Keratinocyte (primary cell): ENCODE measurements at places on chromosomes 5 and 9.

- no peak for DNase-seq
Measured at GRCh38 chr5:81519217-81519905, 125.4 kb upstream of the ACOT12 start.

DNA sequence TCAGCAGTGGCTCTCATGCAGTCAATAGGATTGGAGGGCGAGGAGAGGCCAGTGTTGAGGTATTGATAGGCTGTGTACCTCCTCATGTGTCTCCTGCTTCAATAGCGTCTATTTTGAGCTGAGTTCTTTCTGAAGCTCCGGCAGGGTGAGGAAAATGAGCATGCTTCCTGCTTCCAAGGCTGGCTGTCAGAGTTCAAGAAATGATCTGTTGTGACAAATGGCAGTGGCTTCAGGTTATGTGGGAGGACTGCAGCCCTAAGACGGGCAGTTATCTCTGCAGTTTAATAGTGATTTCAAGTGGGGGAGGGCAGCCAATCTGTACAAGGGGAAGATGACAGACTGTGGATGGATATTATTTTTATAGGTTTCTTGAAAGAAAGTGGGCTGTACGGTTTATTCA lies 54.0 kb upstream of the CXCL14 start:
- no peak for DNase-seq

DNA sequence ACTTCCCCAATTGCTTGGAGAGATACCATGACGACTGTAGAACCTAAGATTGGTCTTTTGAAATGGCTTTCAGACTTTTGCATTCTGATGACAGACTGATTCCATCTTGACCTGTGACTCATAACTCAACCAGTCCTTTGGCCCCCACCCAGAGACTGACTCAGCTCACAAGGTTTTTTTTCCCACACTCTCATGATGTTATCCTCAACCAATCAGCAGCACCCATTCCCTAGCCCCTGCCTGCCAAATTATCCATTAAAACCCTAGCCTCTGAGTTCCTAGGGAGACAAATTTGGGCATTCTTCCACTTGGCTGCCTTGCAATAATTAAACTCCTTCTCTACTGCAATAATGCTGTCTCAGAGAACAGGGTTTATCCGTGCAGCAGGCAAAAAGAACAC lies 1263.3 kb upstream of the CDH9 start:
- DNase-seq, result no peak

- DNase-seq, result no peak
Measured at GRCh38 chr5:138784590-138784989, 31.4 kb downstream of the CTNNA1 start.

DNA sequence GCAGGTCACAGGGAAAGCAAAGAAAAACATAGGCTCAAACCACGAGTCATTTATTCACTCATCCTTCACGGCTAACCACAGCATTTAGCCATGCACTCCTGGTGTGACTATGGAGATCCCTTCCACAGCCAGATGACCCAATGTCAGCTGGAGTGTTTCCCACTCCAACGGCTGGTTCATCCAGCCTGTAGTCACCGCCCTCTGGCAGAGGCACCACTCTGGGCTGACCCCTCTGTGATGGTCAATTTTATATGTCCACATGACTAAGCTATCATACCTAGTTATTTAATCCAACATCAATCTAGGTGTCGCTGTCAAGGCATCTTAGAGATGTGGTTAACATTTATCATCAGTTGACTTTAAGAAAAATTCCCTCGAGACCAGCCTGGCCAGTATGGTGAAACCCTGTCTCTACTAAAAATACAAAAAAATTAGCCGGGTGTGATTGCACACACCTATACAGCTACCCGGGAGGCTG lies 9.5 kb upstream of the PHF19 start:
- DNase-seq, result no peak

GRCh38 chr9:87119328-87119881 lies 172.1 kb upstream of the GAS1 start:
- no peak for DNase-seq

DNA sequence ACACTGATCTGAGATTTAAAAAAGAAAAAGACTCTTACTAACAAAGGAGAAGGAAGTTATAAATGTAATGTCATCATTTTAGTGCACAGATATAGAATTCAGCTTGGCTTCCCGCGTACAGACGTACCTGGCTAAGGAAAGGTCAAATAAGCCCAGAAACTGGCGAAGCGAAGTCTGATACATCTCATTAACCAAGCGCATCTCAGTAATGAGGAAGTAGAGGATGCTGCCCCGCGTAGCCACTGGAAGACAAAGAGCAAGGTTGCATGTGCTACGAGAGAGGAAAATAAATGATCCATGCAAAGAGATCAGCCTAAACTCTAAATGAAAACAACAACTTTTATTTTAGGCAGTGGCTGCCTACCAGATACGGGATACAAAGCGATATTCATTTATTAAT lies 208.8 kb downstream of the DNAH5 start:
- no peak for DNase-seq

GRCh38 chr9:133474215-133474614 lies 4.7 kb downstream of the SLC2A6 start:
- DNase-seq, result no peak

DNA sequence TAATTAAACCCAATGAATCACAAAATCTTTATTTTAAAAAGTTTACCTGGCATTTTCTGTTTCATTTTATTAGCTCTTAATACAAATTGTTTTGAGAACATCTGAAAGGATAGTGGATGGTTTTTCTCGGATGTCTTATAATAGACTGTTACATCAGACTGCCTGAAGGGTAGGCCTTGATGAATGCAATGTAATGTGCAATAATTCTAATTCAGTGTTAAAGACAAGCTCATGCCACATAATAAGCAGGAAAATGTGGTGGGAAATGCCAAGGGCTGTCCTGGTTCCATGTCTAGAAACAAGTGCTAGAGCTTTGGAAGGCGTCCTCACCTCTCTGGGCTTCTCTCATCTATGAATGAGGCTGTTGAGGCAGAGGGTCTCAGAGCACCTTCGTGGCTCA lies 148.1 kb downstream of the DEPDC1B start:
- DNase-seq, result no peak

DNA sequence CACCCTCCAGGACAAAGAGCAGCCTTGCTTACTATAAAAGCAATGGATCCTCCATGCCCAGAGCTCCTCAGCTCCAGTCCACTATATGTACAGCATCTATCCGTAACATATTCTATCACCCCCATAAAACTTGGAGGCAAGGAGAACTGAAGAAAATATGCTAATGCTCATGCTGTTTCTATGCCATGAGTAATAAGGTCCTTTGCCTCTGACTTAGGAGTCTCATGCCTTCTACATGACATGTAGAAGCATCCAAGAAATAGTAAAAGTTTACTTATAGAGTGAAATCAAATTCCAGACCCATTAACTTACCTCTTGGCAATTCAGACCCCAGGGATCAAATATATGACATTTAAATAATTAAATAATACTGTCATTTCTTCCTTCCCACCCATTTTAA lies 33.7 kb downstream of the SSBP2 start:
- DNase-seq, result no peak

GRCh38 chr9:126877418-126877817 lies 17.0 kb downstream of the ZBTB34 start:
- no peak for DNase-seq

- no peak for DNase-seq
Measured at GRCh38 chr5:108639366-108639765, 108.3 kb upstream of the FER start.

GRCh38 chr5:79816014-79816413 lies 126.4 kb downstream of the CMYA5 start:
- DNase-seq, result no peak

DNA sequence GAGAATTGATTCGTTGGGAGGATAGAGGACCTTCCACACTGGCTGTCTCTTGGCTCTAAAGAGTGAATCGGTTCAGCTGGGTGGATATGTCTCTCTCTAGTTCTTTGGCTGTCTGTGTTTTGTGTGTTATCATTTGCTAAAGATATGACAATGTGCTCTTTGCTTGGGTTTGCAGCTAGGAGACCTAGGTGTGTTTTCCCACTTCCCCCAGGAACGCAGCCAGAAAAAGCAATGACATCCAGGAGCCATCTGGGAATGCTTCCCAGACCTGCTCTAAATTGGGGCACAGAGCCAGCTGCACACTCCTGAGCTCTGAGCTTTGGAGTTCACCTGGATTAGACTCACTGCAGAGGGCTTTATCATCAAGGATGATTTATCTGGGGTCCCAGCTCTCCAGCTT lies 12.8 kb upstream of the PDZD2 start:
- DNase-seq, result no peak

- no peak for DNase-seq
Measured at GRCh38 chr5:95280401-95281095, 4.3 kb downstream of the MCTP1 start.

DNA sequence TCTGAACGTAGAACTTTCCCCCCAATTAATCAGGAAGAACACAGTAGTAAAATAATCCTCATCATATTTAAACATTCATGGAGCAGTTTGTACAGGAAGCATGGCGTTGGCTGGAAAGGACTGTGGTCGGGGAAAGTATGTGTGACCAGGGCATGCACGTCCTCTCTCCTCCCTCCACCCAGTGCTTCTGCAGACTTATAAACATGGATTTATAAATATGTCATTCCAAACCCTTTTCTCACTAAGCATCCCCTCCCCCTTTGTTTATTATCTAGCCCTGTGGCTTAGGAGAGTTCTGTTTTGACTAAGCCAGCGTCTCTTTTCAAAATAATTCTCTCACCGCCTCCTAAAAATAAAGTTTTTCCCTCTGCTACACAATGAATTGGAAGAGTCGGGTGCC lies 70.4 kb upstream of the DAP start:
- DNase-seq, result no peak

DNA sequence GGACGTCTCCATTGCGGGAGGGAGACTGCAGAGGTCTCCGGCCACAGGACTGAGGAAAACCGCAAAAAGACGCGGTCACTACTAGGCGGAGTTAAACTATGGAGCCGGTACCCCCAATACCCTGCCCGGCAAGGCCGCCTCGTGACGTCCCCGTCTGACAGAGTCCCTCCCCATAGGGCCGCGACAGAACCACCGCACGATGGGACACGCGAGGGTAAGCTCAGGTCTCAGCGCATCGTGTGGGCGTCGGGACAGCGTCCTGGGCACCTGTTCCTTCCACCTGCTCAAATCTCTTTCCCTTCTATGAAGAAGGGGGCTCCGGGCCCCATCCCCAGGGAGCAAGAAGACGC lies 35.2 kb upstream of the GLDC start:
- no peak for DNase-seq

- DNase-seq, result no peak
Measured at GRCh38 chr5:133564921-133565565, 47.3 kb downstream of the FSTL4 start.

GRCh38 chr9:83146325-83146724 lies 83.4 kb upstream of the RASEF start:
- no peak for DNase-seq

DNA sequence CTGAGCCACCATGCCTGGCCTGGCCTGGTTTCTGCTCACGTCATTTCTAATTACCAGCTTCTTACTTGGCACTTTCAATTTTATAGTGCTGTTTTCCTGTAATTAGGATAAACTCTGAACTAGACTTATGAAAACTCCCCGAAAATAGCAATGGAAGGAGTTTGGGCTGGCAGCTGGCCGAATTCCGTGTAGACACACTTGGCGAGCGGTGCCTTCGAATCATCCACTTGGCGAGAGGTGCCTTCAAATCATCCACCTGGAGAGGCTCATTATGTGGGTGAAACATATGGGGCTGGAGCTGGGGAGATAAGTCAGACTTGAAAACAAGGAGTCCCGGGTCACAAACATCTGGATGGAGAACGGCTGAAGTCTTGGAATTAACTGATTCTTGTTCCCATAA lies 203.7 kb downstream of the ROR2 start:
- DNase-seq, result no peak

DNA sequence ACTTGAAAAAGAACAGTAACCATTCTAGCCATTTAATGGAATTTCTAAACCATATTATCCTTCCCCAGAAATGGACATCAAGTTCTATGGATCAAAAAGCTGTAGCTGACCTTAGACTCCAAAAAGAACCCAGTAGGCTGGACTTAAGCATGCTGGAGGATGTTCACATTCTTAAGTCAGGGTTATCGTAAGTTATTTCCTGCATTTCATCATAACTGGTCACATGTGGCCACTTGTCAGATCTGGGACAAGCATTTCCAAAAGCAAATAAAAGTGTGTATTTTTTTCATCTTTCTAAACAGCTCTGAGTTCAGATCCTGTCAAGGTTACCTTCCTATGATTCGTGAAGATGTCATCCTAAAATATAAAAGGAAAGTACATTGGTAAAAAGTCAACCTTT lies 274.5 kb upstream of the PTGER4 start:
- no peak for DNase-seq

- DNase-seq, result no peak
Measured at GRCh38 chr5:148387325-148387724, 3.6 kb downstream of the FBXO38 start.

- DNase-seq, result no peak
Measured at GRCh38 chr9:38313421-38313820, 79.1 kb upstream of the ALDH1B1 start.

GRCh38 chr9:121754655-121755436 lies 103.4 kb downstream of the DAB2IP start:
- no peak for DNase-seq

DNA sequence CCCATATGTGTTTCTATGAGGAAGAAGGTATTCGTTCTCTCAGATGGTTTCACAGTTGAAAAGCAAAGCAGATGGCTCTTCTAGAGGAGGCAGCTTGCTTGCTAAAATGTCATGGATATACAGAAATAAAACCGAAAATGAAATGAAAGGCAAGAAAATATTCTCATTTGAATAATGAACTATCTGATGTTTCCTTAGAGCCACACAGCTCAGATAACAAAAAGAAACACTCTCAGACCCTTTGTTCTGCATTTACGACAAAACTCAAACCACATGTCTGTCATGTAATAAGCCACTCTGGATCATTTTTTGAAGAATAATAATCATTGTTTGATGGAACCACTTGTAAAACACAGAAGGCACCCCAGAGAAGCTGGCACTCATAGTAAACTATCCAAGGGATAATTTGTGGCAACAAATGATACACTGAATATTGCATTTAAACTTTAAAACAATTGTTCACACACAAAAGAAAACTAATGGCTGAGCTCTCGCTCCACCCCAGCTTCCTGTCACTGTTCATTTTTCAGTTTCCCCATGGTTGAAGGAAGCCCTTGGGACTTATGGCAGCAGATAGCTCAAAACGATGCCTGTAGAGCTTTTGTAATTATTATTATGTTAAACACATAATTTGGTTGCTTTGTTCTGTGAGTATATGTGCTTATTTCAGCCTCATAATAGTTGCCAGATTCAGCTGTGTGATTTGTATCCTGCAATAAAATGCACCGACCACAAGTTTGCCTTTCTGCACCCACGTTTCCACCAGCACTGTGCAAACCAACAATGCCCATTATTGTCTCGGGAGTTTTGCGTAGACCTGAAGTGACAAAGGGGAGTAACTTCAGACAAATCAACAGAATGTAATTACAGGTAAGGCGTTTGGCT lies 256.0 kb downstream of the TMEM167A start:
- DNase-seq, result no peak

GRCh38 chr9:129875687-129876395 lies 40.6 kb downstream of the USP20 start:
- no peak for DNase-seq
